Forelimb muscle (tissue), 1 donor: ENCODE measurements at places on chromosomes 7 and 10. TPM values are rescaled to one million over a fixed set of nuclear protein-coding genes. Genes with fewer than 3 reads are reported as not detected.

The RAB11FIP2 gene
- polyA plus RNA-seq, result 20.0 TPM

The HOXA6 gene
- 8.7 TPM for polyA plus RNA-seq

The TAS2R3 gene
- polyA plus RNA-seq, result 0.38 TPM

The PON1 gene
- polyA plus RNA-seq, result 0.47 TPM

The BTRC gene
- 24.9 TPM for polyA plus RNA-seq

The HYAL4 gene
- polyA plus RNA-seq, result 0.05 TPM

The GDF2 gene
- polyA plus RNA-seq, result not detected

The MYPN gene
- polyA plus RNA-seq, result 93.8 TPM
